ENCODE measurements at places on chromosomes 16 and 17. TPM values are rescaled to one million over a fixed set of nuclear protein-coding genes. Genes with fewer than 3 reads are reported as not detected.

DNA sequence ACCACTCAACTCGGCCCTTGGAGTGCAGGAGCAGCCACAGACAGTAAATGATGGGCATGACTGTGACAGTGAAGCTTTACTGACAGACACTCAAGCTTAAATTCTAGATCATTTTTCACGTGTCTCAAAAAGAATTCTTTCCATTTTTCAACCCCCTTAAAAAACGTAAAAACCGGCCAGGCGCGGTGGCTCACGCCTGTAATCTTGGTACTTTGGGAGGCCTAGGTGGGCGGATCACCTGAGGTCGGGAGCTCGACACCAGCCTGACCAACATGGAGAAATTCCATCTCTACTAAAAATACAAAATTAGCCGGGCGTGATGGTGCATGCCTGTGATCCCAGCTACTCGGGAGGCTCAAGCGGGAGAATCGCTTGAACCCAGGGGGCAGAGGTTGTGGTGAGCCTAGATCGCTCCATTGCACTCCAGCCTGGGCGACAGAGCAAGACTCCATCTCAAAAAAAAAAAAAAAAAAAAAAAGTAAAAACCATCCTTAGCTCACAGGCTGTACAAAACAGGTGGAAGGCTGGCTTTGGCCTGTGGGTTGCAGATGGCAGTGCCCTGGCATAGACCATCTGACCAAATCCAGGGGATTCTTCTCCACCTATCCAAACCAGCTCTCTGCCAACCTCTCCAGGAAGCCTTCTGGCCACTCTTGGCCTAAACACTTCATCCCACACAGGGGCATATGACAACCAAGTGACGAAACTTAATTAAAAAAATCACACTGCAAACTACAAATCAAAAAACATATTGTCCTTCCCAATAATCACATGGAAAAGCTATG is 18.3 kb downstream of the TBC1D16 start:
- no peaks in the 10 kb centered on the region for H3K27me3 ChIP-seq
- no peak for DNase-seq

- peaks cover 21% of the 10 kb centered on the region for H3K4me1 ChIP-seq
- no peak overlapping the region for H3K4me3 ChIP-seq
- no peak for DNase-seq
- H3K27me3 ChIP-seq: no peaks in the 10 kb centered on the region
- no peak overlapping the region for H3K27ac ChIP-seq
Measured at GRCh38 chr16:24758373-24758772, 28.9 kb downstream of the TNRC6A start.

GRCh38 chr17:13864521-13864920 is 204.8 kb upstream of the COX10 start:
- H3K27ac ChIP-seq: no peak overlapping the region
- no peak for DNase-seq
- H3K27me3 ChIP-seq: no peaks in the 10 kb centered on the region
- no peaks in the 10 kb centered on the region for H3K4me1 ChIP-seq
- H3K36me3 ChIP-seq: no peaks in the 10 kb centered on the region

- H3K36me3 ChIP-seq: peaks cover 2% of the 10 kb centered on the region
- peaks cover 4% of the 10 kb centered on the region for H3K4me1 ChIP-seq
- DNase-seq: no peak
- no peak overlapping the region for H3K27ac ChIP-seq
Measured at GRCh38 chr16:85825326-85825725, 25.8 kb downstream of the COX4I1 start.

DNA sequence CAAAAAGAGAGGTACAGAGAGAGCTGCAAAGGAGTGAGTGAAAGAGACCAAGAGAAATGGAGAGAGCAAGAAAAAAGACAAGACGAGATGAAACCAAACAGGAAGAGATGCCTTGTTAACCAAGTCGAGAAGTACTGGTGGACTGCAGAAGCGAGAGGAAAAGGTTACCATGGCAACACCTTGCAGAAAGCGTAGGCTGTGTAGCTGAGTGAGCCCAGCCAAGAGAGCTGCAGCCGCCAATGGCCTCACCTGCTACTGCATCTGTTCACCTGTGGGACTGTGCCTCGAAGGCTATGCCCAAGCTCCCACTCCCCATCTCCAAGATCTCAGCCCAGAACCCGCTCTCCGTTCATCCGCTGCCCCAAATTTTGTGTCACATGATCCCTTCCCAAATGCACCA is 161.3 kb downstream of the SLC39A11 start:
- H3K4me3 ChIP-seq: no peak overlapping the region
- peaks cover 26% of the 10 kb centered on the region for H3K4me1 ChIP-seq
- peaks cover 2% of the 10 kb centered on the region for H3K36me3 ChIP-seq
- peak overlapping the region; percentile 10 for H3K27ac ChIP-seq
- H3K27me3 ChIP-seq: no peaks in the 10 kb centered on the region
- DNase-seq: no peak

OR1A1 gene
- not detected for total RNA-seq

KCNH4 gene
- 0.94 TPM for total RNA-seq

CPNE7 gene
- total RNA-seq: 8.2 TPM

TNFRSF17 gene
- total RNA-seq: not detected

EXOC3L1 gene
- not detected for total RNA-seq

C16orf95 gene
- 2.6 TPM for total RNA-seq
